ENCODE measurements at places on chromosomes 2 and 18.

- no peak for DNase-seq
Observed at GRCh38 chr2:163594497-163594896, 141.3 kb downstream of the FIGN start.

DNA sequence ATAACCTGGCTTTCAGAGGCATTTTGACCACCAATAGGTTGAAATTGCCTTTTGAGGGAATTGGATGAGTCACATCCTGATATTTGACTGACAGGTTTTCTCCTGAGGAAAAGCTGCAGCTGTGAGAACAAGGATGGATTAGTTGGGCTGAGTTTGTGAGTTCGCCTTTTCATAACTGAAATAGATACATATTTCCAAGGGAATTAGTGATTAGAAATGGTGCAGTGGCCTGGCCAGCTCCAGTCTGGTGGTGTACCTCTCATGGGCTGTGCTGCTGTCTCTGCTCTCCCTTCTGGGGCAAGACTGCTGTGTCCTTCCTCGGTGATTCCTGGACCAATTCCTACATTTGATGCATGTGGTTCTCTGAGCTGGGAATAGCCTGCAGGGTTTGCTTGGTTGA is 341.3 kb downstream of the TSN start:
- no peak for DNase-seq

DNA sequence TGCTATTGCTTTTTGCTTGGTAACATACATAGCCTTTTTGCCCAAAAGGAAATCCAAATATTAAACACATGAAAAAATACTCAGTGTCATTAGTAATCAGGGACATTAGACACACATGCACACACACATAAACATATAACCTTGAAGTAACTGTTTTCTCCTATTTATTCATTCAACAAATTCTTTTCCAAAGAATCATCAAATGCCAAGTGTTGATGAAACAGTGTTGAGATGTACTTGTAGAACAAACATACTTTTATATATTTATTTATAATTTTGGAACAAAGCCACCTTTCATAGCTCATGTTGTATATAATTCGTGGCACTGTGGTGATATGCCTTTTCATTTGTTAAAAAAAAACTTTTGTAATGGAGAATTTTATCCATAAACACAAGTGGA is 81.0 kb downstream of the APLF start:
- DNase-seq, result no peak

- DNase-seq, result no peak
Observed at GRCh38 chr18:77074431-77074830, 58.2 kb downstream of the MBP start.

DNA sequence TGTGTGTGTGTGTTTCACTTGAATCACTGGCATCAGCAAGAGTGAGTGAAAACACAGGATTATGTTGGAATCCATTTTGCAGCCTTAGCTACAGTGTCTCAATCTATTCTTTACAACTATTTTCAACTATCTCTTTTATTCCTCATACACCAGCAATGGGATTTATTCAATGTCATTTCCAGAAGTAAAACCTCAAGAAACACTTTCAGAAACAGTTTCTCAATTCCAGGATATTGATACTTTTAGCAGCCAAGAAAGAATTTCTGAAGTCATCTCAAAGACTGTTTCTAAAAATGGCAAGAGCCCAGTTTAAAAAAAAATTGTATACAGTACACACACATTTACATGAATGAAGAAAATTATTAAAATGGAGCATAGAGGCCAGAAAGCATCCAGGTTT is 171.6 kb downstream of the FIGN start:
- no peak for DNase-seq

DNA sequence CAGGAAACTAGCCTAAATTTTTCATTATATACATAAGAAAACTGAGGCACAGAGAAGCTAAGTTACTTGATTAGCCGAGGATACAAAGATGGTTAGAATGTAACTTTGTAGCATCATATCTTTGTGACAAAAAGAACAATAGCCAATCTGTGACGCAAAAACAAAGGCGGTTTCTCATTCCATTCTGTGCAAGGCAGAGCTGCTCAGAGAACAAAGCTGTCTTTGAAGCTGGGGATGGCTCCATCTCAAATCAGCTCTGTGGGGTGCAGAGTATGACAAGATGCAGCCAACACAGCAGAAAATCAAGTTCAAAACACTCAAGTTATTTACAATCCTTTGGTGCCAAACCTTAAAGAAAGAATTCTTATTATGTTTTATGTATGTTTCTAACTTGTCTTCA is 81.9 kb upstream of the VWC2L start:
- DNase-seq, result no peak

GRCh38 chr18:76412010-76412817 is 82.8 kb downstream of the ZNF516 start:
- DNase-seq, result no peak

- DNase-seq, result no peak
Observed at GRCh38 chr18:45232061-45232460, 383.2 kb upstream of the SLC14A2 start.

GRCh38 chr2:210795506-210795905 is 239.1 kb downstream of the CPS1 start:
- no peak for DNase-seq

DNA sequence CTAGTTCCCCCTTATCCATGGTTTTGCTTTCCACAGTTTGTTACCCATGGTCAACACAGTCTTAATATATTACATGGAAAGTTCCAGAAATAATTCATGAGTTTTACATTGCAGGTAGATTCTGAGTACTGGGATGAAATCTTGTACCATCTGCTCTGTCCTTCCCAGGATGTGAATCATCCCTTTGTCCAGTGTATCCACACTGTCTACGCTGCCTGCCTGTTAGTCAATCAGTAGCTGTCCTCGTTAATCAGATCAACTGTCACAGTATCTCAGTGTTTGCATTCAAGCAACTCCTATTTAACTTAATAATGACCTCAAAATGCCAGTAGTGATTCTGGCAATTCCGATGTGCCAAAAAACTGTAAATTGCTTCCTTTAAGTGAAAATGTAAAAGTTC is 76.3 kb downstream of the DYNC1I2 start:
- DNase-seq, result no peak

DNA sequence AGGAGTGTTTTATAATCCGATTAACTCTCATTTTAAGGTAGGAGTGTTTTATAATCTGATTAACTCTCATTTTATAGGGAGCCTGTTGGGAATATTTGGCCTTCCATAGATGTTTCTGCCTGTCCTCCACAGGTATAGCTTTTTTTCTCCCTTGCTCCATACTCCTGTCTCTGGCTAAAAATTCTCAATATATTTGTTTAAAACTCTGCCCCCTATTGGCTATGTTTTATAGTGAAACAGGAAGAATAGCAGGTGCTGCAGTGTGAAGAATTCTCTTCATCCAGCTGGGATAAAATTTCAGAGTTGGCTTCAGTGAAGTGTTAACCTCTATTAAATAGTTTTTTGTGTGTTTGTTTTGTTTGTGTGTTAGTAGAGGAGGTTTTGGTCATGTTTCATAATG is 1046.0 kb upstream of the TMEFF2 start:
- no peak for DNase-seq

DNA sequence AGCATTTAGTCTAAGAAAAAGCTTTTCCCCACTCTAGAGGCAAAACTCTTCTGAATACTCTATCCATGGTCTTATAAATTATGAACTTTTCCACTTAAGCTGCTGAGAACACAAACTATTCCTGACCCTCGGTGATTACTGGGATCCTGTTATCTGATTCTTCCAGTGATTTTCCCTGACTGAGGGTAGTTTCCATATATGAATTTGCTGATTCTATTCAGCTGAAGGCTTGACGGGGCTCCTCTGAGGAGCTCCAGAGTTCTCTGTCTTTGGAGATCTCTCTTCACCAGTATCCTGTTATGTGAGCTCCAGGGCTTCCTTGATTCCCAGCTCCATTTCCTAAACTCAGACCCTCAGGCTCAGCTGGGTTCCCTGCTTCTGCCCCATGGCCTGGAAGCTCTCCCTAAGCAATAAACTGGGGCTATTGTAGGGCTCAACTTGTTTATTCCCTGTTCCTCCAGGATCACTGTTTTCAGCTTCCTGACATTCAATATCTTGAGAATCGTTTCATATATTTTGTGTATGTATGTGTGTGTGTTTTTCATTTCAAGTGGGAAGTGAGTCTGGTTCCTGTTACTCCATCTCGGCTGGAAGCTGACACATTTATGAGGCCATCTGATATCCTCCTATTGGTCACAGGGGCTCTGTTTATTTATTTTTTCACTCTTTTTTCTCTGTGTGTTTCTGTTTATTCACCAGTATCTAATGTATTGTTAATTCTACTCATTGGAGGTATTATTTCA is 78.2 kb downstream of the ARHGAP28 start:
- DNase-seq, result no peak

DNA sequence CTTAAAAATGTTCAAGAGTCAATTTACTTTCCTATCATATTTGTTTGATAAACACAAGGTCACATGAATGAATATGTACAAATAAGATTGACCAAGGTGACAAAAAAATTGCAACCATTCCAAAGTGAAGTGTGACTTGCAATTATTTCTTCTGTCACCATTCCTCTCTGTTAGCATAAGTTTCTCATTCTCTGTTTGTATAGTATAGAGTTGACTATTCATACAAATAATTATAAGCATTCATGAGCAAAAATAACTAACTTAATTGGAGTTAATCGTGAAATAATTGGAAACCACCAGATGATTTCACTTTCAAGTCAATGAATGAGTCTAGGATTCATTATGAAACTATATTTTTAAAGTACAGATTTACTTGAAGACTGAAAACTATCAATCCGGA is 42.1 kb downstream of the PGAP1 start:
- DNase-seq, result no peak

- DNase-seq, result no peak
Observed at GRCh38 chr2:231634951-231635875, 42.5 kb downstream of the TEX44 start.

- DNase-seq, result no peak
Observed at GRCh38 chr2:11027195-11027594, 115.5 kb downstream of the KCNF1 start.

DNA sequence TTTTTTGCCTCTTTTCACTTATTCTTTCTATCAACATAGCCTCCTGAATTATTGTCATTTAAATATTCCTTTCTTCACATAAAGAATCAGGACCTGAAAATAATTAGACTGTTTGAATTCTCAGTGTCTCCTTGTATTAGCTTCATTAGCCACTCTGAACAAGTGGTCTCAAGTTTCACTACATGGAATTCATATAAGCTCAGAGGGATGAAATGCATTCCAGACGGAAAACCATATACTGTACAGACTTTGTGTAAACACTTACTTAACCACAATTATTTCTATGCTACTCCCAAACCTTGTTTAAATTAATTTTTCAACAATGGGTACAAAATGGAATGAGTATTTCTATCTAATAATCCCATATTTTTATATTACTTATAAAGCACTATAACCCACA is 53.4 kb downstream of the CHN1 start:
- no peak for DNase-seq

- no peak for DNase-seq
Observed at GRCh38 chr18:36296650-36297416, 680 bp upstream of the FHOD3 start.

GRCh38 chr2:172288603-172289002 is 138.8 kb upstream of the ITGA6 start:
- DNase-seq, result peak; percentile 33

- no peak for DNase-seq
Observed at GRCh38 chr2:232941400-232941799, 71.3 kb downstream of the SNORC start.

DNA sequence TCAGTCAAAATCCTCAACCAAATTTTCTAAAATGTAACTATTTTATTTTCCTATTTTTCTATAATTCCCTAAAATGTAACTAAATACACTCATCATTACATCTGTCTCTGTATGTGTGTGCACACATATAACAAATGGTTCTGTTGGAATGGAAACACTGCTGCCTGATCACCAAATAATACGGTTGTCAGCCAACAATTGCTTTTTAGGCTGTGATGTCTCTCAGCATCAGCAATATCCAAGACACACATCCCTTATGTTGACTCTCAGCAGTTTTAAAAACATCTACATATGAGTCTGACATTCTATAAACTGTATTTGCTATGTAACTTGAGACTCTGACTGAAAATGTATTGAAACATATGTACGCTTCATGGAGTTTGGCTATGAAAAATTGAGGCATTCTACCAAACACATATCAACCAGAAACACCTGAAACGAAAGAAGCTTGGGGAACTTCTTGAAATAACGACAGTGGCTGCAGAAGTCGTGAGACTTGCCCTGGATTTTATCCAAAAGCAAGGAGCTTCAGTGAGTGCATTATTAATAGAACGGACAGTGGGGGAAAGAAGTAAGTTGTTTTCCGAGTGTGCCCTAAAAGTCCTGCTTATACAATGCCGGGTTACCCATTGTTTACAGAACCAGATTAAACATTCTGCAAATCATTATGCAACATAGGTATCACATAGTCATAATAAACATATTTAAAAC is 110.2 kb upstream of the ITGB6 start:
- no peak for DNase-seq

- DNase-seq, result no peak
Observed at GRCh38 chr18:23106575-23106974, 28.7 kb upstream of the CABLES1 start.

GRCh38 chr2:20781656-20782265 is 41.1 kb downstream of the LDAH start:
- DNase-seq, result peak; percentile 6

GRCh38 chr2:119267604-119268003 is 44.0 kb downstream of the STEAP3 start:
- no peak for DNase-seq

GRCh38 chr2:38653380-38653714 is 12.6 kb upstream of the GALM start:
- no peak for DNase-seq

DNA sequence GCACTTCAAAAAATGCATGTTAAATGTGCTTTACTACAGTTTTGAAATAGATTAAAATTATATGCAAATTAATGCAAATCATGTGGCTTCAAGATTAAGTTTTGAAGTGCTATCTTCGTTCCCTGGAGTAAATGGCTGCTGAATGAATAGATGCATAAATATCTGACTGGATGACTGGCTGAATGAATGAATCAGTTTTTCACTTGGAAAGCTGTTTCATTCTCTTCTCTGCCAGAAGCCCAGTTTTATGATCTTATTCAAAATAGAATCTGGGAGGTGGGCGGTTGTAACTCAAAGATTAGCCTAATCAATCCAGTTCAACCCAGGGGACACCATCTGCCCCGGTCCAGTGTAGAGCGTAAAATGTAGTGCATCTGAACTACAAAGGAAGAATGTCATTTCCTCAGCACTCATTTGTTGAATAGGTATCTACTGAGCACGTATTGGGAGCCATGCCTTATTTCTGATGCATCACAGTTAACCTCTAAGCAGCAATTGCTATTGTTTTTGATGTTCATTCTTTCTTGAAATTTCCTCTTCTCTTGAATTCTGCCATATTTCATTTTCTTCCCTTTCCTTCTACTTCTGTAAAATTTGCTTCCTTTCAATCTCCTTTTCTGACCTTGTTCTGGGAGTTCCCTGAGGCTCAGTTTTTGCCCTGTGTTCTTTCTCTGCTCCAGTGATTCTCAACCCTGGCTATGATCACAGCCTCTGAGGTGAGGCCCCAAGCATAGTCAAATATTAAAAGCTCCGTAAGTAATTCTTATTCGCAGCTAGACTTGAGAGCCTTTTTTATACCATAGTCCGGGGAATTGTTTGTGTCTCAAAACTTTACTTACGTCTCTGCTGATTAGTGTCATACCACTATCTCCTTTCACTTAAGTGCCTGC is 282.7 kb downstream of the PARD3B start:
- DNase-seq, result no peak

- no peak for DNase-seq
Observed at GRCh38 chr2:158191076-158191895, 89.6 kb downstream of the UPP2 start.
